Activated T-helper 9 cell treated with anti-CD3 and anti-CD28 coated beads, Interleukin-2, amount 50 U/mL, for 16 hours (primary cell): ENCODE measurements at places on chromosomes 2 and 18.

DNA sequence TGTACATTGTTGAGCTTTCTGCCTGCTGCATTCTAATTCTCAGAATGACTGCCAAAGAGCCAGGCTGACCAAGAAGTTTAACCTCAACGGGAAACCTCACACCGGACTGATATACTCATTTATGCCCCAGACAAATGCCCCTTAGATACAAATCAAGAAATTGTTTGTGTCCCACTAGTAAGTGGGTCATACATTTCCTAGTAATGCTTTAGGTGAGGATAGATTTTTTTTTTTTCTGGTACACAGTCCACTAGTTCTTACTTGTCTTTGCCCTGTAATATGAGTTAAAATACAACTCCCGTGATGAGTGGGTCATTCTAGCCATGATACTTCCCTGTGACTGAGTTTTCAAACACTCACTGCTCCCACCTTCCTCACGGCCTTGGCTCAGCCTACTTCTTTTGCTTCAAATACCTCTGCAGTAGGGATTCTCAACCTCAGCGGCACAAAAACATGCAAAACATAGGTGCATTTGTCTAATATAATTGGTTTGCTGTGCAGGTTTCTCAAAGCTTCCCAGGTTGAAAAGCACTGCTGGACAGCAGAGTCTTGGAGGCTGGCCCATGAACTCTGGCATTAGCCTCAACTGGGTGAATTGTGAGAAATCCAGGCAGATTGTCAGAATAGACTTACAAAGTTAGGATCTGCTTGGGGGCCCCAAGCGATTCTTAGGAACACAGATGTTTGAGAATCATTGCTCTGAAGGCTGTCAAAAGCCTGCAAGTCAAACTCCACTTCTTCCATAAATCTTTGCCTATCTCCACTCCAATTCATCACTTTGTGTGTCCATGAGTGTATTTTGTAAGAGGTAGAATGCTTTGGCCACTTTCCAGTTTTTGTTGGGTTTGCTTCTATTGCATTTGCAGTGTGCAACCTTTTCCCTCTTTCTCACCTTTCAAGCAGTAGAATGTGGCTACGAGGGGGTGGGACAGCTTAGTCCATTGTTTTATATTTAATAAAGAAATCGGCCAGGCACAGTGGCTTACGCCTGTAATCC is 35.5 kb downstream of the TGIF1 start:
- DNase-seq, result no peak

GRCh38 chr2:42967959-42968674 is 175.7 kb upstream of the HAAO start:
- DNase-seq, result no peak

GRCh38 chr2:74872389-74872836 is 38.5 kb downstream of the HK2 start:
- no peak for DNase-seq

GRCh38 chr18:75374466-75374865 is 53.0 kb downstream of the SMIM21 start:
- DNase-seq, result no peak

GRCh38 chr2:226122041-226122440 is 677.6 kb downstream of the IRS1 start:
- no peak for DNase-seq

GRCh38 chr2:1854729-1855547 is 110.6 kb upstream of the PXDN start:
- DNase-seq, result no peak
